CD14-positive monocyte (primary cell): ENCODE measurements at places on chromosomes 5 and 9. TPM values are rescaled to one million over a fixed set of nuclear protein-coding genes. Genes with fewer than 3 reads are reported as not detected.

The C5orf58 gene
- polyA plus RNA-seq: not detected in 2 replicates

The SLC1A3 gene
- polyA plus RNA-seq: 1.9 and 3.3 TPM in 2 replicates

The DBH gene
- not detected for polyA plus RNA-seq

DNA sequence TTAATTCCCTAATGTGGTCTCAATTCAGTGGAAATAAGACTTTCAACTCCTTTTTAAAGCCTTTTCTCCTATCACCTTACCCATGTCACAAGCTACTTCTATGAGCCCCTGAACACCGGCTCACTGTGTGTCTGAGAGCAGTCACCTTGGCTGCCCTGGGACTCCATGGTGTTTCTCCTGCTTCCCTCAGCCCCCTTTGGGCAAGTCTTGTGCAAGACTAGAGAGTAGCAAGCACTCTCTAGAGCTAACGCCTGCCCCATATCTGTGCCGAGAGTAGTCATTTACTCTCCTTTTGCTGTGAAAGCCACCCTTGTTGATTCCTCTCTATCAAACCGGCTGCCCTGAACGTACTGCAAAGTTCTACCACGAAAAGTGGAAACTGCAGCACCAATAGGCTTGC lies 77.9 kb upstream of the DAB2 start:
- no peaks in the 10 kb centered on the region for H3K36me3 ChIP-seq
- no peak for DNase-seq
- no peak overlapping the region for H3K27ac ChIP-seq
- no peak overlapping the region for H3K4me3 ChIP-seq

GRCh38 chr9:78562021-78562420 lies 265.1 kb downstream of the PSAT1 start:
- no peaks in the 10 kb centered on the region for H3K4me1 ChIP-seq
- no peak overlapping the region for H3K4me3 ChIP-seq
- no peaks in the 10 kb centered on the region for H3K36me3 ChIP-seq

The HARS1 gene
- 28.4 TPM for polyA plus RNA-seq

DNA sequence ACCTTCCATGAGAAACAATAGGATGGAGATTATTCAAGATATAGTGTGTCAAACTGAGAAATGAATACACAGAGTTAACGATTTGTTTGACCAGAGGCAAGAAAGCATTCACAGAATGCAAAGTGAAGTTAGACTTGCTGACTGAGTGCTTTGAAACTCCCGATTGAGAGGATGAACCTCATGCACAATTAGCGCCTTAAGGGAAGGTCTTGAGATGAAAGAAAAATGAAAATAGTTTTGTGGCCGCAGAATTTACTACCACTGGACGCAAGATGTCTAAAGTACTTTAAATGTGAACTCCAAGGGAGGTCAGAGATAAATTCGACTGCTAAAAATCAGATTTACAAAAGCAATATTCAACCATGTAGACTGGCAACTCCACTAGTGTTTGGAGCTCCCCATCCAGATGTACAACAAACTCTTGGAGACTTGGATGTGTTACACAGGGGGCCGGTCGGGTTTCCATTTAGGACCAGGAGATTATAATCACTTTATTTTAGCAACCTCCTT lies 707 bp upstream of the RIMOC1 start:
- H3K27me3 ChIP-seq: no peaks in the 10 kb centered on the region
- DNase-seq: no peak
- H3K4me3 ChIP-seq: peak overlapping the region; percentile 79
- peaks cover 18% of the 10 kb centered on the region for H3K4me1 ChIP-seq

GRCh38 chr9:133873461-133873891 lies 118.6 kb downstream of the VAV2 start:
- peaks cover 11% of the 10 kb centered on the region for H3K4me1 ChIP-seq
- H3K27ac ChIP-seq: no peak overlapping the region
- no peaks in the 10 kb centered on the region for H3K36me3 ChIP-seq
- no peak for DNase-seq
- peaks cover 5% of the 10 kb centered on the region for H3K27me3 ChIP-seq
- H3K4me3 ChIP-seq: no peak overlapping the region

The BTNL8 gene
- polyA plus RNA-seq: 0.50 TPM

The PLAC8L1 gene
- not detected for polyA plus RNA-seq
